Upper lobe of left lung (tissue), 6 donors: ENCODE measurements at places on chromosomes 4 and X.

GRCh38 chr4:140372751-140373327, 607 bp upstream of the SCOC start:
- no peak for DNase-seq

GRCh38 chr4:37623125-37623524, 63.1 kb downstream of the RELL1 start:
- DNase-seq, result no peak

GRCh38 chr4:85147481-85148076, 181.1 kb upstream of the WDFY3 start:
- DNase-seq, result peak; percentile 45

- DNase-seq, result no peak
These were observed 7.9 kb upstream of the PTPN13 start for GRCh38 chr4:86586160-86586572.

- DNase-seq, result no peak
These were observed 344.0 kb upstream of the EPHA5 start for GRCh38 chr4:66014146-66014765.

DNA sequence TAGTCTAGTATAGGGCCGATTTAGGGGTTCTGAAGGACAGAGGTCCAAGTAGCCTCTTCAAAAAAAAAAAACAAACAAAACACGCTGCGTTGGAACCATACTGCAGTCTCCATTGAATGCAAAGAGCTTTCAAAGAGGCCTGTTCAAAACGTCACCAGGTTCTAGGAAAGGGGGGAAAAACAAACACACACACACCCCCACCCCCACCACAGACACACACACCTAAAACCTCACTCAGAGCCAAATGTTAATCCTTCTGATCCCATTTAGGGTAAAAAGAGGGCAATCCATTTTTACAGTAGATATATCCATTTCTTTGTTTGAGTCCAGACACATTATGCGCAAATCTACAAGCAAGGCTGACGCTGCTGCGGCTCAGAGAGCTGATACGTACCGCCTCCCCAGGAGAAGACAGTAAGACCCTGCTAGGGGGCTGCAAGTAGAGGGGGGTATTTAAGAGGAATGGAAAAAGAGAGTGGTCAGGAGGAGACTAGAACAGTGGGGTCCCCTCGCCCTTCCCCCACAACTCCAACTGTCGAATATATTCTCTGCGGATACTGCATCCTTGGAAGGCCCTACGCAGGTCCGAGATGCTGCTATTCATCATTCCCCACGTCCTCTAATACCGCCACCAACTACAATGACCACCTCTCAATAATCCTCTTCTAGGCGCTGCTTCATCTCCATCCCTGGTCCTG, 1.3 kb downstream of the NKRF start:
- no peak for DNase-seq

- DNase-seq, result no peak
These were observed 325.9 kb upstream of the PABPC5 start for GRCh38 chrX:91108761-91109160.

DNA sequence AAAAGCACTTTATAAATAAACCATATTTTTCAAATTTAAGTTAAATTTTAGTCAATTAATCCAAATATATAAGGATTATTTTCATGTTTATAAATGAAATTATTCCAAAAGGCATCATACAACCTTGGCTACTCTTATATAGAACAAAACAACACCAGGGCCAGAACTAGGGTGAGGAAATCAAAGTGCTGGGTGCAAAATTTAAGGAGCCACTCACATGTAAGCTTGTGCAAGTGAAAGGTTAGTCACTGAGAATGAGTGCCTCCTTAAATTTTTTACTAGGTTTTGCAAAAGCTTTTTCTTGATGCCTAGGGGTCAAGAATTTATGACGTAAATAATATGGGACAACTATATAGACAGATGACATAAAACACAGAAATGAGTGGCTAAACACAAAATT, 83.4 kb upstream of the COX18 start:
- DNase-seq, result no peak

DNA sequence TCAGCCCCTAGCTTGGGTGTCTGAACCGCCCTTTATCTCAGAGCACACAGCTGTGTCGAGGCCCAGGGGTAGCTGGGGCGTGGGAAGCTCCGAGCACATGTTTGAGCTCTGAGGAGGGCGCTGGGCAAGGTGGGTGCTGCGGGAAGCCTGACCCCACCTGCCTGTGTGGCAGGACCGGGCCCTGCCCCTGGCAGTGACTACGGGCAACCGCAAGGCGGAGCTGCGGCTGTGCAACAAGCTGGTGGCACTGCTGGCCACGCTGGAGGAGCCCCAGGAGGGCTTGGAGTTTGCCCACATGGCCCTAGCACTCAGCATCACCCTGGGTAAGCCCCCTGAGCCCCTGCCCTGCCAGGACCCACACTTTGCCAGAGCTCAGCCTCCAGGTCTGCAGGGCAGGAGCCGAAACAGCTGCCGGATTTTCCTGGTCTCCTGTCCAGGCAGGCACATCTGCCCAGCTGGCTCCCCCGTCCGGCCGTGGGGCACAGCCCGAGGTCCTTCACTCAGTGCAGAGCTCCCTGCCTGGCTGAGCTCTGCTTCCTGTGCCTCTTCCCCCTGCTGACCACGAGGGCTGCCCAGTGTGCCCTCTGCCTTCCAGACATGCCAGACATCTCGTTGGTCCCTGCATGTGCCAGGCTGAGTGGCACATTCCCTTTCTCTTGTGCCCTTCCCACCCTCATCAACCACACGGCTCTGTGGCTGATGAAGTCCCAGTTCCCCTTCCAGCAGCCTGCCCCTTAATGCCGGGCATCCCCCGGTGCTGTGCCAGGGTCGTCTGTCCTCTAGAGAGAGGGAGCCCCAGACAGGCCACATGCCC, 33.2 kb upstream of the HTRA3 start:
- DNase-seq, result no peak

- no peak for DNase-seq
These were observed 76.5 kb upstream of the CITED1 start for GRCh38 chrX:72382202-72382595.

DNA sequence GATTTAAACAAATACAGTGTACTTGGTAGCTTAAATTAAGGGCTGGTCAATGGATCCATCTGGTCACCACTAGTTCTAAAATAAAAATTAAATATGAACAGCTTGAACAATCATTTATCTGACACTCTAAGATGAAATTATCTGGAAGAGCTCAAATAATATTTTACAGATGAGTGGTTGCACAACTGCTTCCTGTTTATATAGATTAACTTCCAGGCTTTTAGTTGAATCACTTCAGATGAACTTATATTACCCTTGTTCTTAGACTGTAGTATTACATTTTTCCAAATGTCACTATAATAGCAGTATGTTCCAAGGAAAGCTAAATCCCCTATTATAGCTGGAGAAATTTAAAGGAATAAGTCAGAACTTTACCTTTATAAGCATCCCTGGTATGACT, 92.4 kb upstream of the SMIM10 start:
- DNase-seq, result no peak

DNA sequence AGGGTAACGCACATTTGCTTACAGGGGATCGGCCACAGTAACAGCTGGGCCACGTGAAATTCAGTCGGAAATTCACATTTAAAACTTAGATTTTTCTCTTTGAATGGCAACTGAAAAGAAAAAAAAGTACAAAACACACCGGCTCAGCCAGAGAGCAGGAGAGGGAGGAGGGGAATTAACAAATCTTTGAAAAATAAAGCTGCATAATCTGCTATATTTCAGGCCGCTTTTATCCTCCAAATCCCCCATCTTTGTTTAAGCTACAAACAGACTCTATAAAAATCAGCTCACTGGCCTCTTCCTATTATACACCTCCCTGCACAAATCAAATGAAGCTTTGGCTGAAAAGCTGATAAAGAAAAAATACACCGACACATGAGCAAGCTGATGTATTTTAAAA, 169.1 kb downstream of the LDB2 start:
- DNase-seq, result no peak

- no peak for DNase-seq
These were observed 4.8 kb upstream of the CXCL1 start for GRCh38 chr4:73864365-73864764.

DNA sequence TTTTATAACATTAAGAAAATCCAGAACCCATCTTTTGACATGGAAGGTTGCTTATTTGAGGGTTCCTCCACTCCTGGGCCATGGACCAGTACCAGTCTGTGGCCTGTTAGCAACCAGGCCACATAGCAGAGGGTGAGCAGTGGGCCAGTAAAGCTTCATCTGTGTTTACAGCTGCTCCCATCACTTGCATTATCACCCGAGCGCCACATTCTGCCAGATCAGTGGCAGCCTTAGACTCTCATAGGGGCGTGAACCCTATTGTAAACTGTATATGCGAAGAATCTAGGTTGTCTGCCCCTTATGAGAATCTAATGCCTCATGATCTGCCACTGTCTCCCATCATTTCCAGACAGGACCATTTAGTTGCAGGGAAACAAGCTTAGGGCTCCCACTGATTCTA, 58.6 kb downstream of the NDST4 start:
- no peak for DNase-seq

- DNase-seq, result no peak
These were observed 185.7 kb downstream of the AFAP1 start for GRCh38 chr4:7753931-7754465.

GRCh38 chr4:156962528-156962974, 9.0 kb downstream of the PDGFC start:
- no peak for DNase-seq

DNA sequence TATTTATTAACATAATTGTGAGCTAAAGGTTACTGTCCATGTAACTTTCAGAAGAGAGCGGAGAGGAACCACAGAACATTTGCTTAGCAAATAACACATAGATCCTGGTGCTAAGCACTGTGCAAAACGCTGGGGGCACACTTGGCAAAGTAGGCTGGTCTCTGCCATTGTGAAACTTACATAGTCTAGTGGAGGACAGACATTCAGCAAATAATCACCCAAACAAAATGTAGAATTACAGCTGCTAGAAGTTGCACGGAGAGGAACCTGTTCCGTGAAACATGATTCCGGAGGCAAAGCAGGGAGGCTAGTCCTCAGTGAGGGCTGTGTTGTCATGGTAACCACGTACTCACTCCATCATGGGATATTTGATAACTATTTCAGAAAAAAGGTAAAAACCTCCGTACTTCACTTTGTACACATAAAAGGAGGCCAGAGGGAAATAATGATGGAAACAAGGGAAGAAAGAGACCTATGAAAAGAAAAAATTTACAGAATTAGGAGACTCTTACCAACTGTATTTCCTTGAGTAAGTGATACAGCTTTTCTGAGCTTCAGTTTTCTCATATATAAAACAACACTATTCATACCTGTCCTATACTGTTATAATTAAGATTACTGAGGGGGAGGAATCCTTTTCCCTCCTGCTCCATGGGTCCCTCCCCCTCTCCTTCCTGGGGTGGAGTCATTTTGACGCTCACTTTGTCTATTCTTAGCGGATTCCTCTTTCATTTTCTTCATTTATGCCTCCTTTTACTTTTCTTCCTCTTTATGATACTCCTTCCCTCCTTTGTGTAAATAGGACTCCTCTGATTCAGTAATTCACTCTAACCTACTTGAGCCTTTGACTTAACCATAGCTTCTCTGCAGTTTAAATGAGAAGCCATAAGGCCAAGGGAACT, 825 bp upstream of the RASGEF1B start:
- DNase-seq, result no peak

- DNase-seq, result no peak
These were observed 75.0 kb downstream of the NBDY start for GRCh38 chrX:56803850-56804681.

- DNase-seq, result no peak
These were observed 642.8 kb upstream of the DIPK2B start for GRCh38 chrX:45843518-45843917.

DNA sequence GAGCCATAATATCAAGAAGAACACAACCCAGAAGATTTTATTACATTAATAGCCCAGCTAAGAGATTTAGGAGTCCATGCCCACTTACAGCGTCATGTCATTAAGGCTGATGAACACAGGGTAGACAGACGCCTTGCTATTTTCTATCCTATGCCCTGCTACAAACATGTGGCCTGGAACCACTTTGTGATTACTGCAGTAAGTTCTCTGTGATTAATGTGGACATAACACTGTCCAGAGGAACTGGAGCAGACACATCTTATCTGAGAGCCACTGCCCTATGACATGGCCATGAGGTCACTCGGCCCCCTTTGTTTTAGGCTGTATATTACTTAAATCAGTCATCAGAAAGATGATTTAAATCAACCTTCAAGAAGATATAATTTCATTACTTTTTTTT, 211.7 kb downstream of the MAML3 start:
- no peak for DNase-seq

DNA sequence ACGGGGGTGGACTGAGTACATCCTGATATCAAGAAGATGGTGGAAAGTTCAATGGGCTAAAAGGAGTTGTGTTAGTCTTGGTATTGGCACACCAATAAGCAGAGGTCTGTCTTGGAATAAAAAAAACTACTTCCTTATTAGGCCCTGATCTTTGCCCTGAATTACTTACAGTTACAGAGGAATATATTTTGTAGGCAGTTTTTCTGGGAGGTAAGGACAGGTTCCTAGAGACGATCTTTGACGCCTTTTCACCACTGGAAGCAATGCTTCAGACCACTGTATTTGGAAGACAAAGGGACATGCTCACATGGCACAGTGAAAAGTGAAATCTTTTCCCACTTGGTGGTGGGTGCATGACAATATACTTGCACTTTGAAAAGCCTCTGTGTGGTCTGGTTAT, 618 bp upstream of the XK start:
- DNase-seq, result no peak

- no peak for DNase-seq
These were observed 1452.6 kb downstream of the PCDH7 start for GRCh38 chr4:32172761-32173160.

- no peak for DNase-seq
These were observed 171.1 kb downstream of the ZNF330 start for GRCh38 chr4:141391771-141392170.

DNA sequence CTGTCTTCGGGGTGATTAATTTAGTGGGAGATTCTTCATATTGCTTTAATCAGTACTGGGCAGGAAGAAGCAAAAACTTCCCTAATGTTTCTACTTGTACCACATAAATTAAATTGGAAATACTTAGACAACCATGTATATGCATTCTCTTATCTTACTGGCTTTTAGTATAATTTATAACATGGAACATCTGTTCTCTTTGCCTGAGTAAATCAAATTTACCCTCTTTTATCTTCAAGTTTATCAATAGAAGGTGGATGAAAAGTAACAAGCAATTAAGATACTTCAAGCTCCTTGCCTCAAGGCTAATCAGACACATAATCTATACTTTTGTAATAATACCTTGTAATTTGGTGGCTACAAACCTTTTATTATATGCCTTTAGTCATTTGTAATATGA, 274.4 kb upstream of the ARX start:
- DNase-seq, result no peak

DNA sequence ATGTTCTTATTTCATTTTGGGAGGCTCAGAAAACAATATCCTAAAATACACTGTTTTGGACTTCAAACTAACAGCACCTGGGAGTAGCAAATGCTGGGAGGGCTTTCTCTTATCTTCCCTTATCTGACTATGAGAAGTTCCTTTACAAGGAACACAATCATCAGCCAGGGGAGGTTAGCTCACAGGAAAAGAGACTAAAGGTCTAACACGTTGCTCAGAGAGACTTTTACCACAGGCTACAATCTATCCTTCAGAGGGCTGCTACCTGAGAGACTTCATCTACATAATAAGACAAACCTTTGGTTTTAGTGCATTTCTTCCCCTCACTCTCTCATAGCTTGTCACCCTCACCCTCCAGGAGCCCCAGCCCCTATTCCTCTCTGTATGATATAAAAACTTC, 35.8 kb downstream of the MEPE start:
- no peak for DNase-seq

- no peak for DNase-seq
These were observed 57.0 kb upstream of the GRPEL1 start for GRCh38 chr4:7124689-7125442.
